ENCODE measurements at places on chromosomes 7 and 10.

DNA sequence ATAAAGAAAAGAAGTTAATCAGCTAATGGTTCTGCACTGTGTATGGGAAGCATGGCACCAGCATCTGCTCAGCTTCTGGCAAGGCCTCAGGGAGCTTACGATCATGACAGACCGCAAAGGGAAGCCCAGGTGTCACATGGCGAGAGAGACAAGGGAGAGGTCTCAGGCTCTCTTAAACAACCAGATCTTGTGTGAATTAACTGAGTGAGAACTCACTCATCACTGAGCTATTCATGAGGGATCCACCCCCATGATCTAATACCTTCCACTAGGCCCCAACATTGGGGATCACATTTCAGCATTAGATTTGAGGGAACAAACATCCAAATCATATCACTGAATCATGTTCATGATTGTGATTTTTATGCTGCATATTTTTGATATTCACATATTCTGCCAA is 5.8 kb downstream of the USP54 start:
- ATAC-seq = no peak

DNA sequence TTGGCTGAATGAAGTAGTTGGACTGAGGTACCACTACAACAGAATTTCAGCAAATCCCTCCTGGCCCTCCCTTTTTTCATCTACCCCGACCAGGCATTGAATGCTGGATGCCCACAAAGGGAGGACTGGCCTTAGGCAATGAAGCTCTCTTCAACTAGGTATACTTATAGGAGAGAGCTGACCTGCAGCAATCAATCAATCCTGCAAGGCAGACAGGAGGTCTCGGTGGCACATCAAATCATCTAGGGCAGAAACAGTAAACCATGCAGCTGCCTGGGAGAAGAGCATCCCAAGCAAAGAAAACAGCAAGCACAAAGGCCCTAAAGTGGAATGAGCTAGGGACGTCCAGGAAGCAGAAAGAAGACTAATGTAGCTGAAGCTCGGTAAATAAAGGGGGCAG is 2.4 kb upstream of the ABRAXAS2 start:
- ATAC-seq = no peak

DNA sequence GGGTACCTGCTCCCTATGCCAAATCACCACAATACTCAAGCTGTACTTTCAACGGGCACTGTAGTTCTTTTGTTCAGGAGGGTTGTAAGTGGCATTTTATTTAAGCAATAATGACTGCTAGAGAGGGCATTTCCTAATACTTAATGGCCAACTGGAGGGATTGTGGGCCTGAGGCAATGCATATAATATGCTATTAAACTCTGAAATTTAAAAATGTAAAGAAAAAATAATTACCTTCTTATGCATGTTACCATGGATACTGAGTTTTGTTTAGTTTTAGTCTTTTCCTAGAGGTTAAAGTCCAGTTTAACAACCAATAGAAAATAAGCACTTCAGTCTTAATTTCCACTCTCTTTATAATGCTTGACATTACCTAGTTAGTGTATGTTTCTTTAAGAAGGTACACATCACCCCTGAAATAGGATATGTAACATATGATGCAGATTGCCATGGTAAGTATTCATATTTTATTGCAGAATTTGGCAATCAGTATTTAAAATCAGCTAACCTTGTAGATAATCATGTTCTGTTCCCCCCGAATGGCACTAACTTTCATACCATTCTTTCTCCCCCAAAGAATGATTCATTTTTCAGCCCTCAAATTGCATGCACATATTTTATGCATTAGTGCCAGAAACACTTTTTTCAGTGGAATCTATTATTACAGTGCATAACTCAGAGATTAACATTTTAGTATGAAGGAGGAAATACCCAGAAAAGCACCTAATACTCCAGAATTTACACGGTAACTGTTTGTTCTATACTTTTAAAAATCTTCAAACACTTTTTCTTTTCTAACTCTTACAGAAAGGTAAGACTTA is 90.3 kb upstream of the ZNF438 start:
- ATAC-seq = no peak

GRCh38 chr10:91191584-91191919 is 28.9 kb upstream of the PCGF5 start:
- no peak for ATAC-seq

- ATAC-seq = no peak
Measured at GRCh38 chr10:17435187-17435586, 19.2 kb downstream of the ST8SIA6 start.

- ATAC-seq = no peak
Measured at GRCh38 chr7:134562136-134562535, 13.2 kb downstream of the AKR1B15 start.

- ATAC-seq = no peak
Measured at GRCh38 chr7:32039000-32039756, 31.0 kb downstream of the PDE1C start.

- ATAC-seq = no peak
Measured at GRCh38 chr7:2781636-2782035, 62.5 kb downstream of the GNA12 start.

DNA sequence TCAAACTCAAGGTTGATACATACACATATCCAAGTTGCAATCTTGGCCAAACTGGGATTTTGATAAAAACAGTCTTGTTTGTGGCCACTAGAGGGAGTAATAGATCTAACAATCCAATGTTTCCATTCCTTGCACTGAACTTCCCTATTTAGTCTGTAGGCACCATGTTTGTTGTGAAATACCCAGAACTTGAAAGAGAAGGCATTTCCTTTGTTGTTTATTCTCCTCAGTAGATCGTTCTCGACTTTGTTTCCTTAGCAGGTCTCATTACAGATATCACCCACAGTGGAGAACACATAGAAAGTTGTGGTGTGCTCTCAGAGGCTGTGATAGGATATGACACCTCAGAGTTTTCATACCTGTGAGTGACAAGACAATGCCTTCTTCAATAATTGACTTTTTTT is 70.3 kb upstream of the MXI1 start:
- peak; percentile 76 for ATAC-seq

- ATAC-seq = no peak
Measured at GRCh38 chr7:34373940-34374339, 284.1 kb upstream of the NPSR1 start.

DNA sequence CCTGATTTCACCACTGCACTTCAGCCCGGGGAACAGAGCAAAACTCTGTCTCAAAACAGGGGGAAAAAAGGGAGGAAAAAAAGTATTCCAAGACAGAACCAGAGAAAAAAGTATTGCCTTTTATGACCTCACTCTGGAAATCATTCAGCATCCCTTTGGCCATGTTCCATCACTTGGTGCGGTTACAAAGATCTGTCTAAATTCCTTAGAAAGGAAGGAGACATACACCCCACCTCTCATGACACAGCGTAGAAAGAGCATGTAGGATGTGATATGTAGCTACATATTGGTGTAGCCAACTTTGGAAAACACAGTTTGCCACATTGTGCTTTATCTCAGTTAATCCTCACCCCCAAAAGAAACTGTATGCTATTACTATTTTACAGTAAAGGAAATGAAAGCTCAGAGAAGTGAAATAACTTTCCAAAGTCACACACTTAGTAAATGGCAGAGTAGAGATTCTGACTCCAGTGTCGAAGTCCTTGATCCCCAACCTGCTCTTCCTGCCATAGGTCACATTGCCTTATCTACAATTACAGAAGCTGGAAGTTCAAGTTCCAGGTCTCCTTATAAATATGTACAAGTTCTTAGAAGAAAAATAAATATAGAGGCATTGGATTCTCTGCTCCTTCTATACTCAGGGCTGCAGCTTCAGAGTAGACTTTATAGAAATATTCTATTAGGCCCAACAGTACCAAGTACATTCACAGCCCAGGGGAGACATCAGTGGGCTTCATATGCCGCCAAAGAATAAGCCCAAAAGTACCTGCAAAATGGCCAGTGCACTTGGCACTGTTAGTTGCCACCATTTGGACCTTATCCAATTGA is 91.6 kb upstream of the KMT2E start:
- ATAC-seq = no peak

GRCh38 chr10:113746217-113746957 is 5.1 kb upstream of the PLEKHS1 start:
- ATAC-seq = no peak

DNA sequence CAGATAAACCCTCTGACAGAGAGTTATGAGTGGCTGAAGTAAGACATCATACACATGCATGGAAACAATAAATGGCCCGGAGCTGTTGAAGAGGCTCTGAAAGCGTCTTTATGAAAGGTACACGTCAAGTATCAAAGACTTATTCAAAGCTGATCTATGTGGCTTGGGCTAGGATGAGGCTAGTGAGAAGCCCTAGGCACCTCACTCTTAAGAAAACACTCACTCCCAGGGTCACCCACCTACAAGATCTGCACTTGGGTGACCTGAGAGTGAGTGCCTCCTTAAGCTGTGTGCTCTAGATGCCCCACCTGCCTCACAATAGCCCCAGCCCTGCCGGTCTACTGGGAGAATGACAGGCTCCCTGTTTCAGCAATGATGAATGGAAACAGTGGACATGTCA is 1.1 kb upstream of the GIMAP1 start:
- no peak for ATAC-seq

DNA sequence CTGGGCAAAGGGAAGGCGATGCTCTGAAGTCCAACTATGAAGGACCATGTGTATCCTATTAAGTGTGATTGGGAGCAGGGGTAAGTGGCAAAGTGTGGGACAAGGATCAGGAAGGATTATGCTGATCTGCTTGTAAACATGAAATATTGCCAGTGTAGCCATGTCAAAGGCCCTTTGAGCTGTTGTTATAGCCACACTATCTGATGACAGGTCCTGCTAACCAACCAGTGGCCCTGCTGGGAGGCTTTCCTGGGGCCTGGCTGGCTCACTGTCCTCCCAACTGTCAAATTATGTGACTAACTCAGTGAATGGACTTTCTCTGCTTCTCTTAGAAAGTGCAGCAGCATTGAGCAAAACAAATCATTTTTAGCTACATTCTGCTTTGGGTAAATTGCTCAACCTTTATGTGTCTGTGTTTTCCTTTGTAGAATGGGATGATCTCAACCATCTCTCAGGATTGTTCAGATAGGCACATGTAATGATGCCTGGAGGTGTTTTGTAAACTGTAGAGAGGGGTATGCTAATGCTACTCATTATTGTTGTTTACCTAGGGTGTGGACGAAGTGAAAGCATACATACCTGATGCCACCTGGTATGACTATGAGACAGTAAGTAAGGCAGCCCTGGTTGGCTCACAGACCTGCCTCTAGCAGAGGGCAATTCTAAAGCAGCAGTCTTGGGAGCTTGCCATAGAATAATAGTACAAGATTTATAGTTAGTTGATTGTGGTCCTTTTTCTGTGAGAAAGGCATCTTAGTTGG is 47.4 kb downstream of the MGAM2 start:
- ATAC-seq = no peak

DNA sequence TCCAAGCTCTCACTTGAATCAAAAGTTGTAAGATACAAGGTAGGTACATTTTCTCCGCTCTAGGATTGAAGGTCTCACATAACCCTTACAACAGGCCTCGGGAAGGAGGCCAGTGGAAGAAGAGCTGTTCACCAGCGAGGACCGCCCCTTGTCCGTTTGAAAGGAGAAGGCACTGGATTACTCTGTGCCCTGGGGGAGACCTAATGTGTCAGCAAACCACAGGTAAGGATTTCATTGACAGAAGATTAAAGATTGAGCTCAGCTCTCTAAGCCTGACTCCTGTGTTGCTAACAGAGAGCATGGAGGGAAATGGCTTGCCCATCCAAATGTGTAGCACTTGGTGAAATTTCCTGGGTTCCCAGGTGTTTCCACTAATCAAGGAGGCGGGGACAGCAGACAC is 81.2 kb downstream of the SLC16A9 start:
- ATAC-seq = no peak

DNA sequence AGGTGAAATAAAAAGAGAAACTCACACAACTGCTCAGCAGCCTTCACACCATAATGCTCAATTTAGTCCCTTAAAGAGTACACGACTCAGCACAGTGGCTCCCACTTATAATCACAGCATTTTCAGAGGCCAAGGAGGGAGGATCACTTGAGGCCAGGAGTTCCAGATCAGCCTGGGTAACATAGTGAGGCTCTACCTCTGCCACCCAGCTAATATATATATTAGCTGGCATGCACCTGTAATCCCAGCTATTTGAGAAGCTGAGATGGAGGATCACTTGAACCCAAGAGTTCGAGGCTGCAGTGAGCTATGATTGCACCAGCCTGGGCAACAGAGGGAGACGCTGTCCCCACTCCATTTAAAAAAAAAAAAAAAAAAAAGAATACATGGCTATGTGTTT is 2.2 kb downstream of the ITIH2 start:
- no peak for ATAC-seq

DNA sequence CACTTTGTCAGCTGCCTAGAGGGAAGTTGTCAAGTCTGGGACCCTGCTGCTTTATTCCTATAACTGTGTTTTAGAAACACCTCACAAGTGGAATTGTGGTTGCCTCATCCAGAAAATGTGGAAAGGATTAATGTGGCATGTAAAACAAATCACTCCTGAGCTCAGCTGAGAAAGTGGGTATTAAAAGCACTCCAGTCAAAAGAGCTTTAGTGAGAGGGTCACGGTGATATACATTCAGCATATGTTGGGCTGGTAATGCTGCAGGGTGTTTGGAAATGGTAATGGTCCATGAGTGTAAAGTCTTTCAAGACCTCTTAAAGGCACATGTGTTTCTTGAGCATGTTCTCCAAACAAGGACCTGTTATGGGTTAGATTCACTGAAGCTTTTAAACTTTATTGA is 318.2 kb upstream of the MEOX2 start:
- ATAC-seq = no peak

GRCh38 chr7:103121641-103122040 is 27.3 kb downstream of the NAPEPLD start:
- ATAC-seq = no peak

GRCh38 chr7:21778953-21779352 is 166.7 kb downstream of the CDCA7L start:
- ATAC-seq = no peak

DNA sequence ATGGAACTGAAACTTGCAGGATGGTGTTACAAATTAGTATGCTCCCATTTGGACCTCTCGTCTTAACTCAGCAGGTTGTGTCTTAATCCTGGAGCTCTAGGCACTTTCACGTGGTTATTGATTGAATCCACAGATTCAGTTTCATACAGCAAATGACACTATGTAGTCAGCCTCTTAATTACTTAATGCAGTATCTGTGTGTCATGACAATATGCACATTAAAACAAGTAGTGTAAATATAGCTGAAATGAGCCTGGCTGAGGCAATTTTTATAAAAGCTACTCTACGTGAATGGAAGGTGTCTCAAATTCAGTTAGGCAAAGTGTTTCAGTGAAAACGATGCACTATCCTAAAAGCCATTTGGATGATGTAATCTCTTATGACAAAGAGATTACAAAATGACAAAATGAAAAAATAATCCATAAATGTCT is 86.8 kb downstream of the CD36 start:
- ATAC-seq = no peak

GRCh38 chr10:103192451-103193106 is 493 bp downstream of the NT5C2 start:
- ATAC-seq = peak; percentile 64

Data from stimulated activated memory B cell treated with anti-CD40 and anti-IgM and Interleukin-4, amounts not matched to agents 10 μg/mL and 1 μg/mL and 100 μg/mL, for 72 hours (primary cell).